Transverse colon (tissue), 4 donors: ENCODE measurements at places on chromosomes 11 and 22. TPM values are rescaled to one million over a fixed set of nuclear protein-coding genes. Genes with fewer than 3 reads are reported as not detected.

FUT4 gene
- 16.4 TPM for total RNA-seq

CUL5 gene
- total RNA-seq, result 33.6 TPM

- DNase-seq, result peak; percentile 16
These were observed 49.8 kb upstream of the CYP2D6 start for GRCh38 chr22:42180349-42180842.

- peak; percentile 71 for DNase-seq
These were observed 73.6 kb upstream of the SUSD2 start for GRCh38 chr22:24107661-24108060.

TIMM10B gene
- total RNA-seq, result 19.1 TPM

DNA sequence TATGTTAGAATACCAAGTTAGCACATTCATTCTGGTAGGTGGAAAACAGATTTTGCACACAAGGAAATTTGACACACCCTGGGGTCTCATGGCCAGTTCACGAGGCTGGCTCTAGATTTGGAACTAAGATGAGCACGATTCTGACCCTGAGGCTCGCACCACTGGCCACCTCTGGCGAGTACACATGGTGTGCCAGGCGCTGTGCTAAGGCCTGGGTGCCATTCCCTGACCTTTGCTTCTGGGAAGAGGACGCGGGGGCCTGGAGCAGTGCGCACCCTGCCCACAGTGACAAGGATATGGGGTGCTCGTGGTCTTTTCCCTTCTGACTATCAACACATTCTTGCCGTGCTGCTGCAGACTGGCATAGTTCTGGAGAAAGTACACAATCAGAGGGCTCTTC, 29.5 kb upstream of the DMC1 start:
- DNase-seq, result no peak

DNA sequence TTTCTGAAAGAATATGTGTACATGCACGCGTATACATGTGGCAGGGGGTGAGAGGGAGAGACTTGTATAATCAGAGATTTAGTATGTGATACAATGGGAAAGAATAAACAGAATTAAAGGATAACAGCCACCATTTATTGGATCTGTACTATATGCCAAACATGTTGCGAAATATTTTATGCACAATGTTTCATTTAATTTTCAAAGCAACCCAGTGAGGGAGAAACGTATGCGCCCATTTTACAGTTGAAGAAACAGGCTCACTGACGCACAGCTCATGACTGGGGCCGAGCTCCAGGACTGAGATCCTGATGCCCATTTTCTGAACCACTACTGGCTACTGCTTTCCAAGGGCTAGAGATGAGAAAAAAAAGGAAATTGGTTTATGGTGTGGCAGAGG, 3.3 kb upstream of the OAF start:
- no peak for DNase-seq

DNA sequence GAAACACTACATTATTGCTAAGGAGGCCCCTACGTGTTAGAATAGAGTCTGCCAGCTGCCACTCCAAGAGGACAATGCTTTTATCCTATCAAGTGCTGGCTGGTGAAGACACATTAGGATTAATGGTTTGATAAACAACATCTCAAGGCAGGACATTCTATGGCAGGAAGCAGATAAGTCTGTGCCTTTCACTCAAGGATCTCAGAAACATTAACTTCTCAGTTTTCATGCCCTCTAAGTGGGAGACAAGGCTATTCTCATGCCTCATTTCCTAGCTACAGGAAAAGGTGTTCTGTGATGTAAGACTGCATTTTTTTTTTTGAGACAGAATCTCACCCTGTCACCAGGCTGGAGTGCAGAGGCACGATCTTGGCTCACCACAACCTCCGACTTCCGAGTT, 23.5 kb upstream of the TIMP3 start:
- no peak for DNase-seq

TM7SF2 gene
- total RNA-seq, result 35.9 TPM

DNA sequence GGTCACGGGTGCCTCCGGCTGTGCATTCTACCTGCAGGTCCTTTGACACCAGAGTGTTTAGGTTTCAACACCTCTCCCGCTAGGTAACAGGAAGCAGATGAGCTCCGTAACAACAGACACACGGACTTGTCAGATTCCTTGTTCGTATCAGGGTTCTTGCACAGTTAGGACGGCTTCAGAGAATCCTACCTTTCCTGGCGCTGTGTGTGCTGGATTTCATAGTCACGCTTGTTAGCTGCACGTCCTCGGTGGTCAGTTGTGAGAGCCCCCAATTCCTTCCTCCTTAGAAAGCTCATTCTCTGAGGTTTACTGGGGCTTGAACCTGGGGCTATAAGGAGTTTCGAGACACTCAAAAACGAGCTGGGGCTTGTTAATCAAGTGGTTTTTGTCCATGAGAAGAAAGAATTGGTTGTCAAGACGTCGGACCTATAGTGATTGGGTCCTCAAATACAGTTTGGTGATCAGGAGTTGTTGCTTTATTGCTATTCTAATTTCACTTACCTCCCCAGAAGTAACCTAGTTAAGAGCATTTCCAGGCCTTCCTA, 664 bp downstream of the DDB2 start:
- DNase-seq, result no peak

DNA sequence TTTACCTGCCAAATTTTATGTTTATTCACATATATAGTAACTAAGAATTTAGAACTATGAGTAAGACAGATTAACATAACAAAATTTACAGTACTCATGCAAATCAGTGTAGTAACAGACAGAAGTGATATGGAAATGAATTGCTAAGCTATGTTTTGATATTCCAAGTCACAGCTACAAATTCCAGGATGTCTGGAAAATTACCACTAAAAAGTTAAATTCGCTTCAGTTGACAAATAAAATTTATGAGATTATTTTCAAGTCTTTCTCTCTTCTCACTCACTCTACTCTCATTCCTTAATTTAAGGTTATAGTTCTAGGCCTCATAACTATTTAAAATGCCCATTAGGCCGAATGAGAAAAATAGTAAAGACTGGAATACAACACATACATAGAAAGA, 18.1 kb downstream of the XKR3 start:
- no peak for DNase-seq

GRCh38 chr11:126007238-126007637, 55.4 kb downstream of the CDON start:
- no peak for DNase-seq

NTM gene
- 2.1 TPM for total RNA-seq

DNA sequence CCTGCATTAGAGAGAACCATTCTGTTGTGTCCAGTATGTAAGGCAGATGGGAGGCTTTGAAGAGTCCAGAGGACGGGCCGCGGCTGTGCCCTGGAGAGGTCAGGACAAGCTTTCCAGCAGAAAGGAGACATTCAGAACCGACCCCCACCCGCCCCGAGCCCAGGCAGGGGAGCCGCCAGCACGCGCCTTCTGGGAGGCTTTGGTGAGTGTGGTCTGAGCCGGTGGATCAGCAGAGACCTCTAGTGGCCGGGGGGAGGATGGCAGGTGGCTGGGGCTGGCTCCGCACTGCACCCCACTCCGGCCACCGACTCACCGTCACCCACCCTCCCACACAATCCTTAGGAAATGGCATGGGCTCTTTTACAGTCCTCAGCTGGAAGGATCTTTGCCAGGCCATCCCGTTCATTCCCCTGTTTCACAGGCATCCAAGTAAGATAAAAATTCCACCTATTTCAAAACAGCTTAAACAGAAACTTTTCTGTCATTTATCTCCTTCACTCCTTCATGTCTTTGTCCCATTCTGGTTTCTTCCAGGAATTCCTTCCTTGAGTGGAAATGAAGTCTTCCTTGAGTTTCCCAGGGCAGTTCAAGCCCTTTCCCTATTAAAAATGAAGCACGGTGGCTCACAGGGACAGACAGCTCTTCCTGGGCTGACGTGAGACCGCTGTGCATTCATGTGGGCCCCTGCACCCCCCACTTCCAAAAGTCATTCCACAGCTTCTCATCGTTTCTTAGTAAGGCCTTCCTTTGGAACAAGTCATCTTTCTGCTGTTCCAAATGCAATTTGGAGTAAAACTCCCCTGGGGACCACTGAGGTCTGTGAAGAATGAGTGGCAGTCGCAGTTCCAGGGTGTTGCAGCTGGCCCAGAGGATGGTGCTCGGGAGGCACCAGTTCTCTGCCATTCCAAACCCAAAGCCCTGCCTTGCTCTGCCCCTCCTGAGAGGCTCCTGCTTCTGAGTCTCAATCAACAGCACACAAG, 91.0 kb downstream of the FEZ1 start:
- DNase-seq, result peak; percentile 63

GRCh38 chr11:93524173-93524536, 19.0 kb downstream of the SMCO4 start:
- no peak for DNase-seq

DNA sequence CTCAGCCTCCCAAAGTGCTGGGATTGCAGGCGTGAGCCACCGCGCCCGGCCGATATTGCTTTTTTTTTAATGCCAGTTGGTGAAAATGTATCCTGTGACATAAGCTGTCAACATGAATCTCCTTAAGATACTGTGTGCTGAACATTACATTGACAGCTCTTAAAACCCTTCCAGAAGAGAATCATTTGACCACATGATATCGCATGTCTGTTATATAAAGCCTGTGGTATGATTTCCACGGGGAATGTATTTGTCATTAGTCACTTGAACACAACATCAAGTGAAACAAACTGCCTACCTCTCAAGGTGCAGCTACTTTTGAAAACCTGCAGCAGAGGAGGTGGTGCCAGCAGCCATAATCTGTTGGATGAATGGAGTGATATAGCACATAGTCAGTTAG, 67.0 kb downstream of the BCL2L13 start:
- DNase-seq, result no peak

- no peak for DNase-seq
These were observed 31.7 kb downstream of the POLR3H start for GRCh38 chr22:41512421-41513194.

SVIP gene
- total RNA-seq, result 1.00 TPM

- DNase-seq, result no peak
These were observed 25.8 kb downstream of the DDIAS start for GRCh38 chr11:82927264-82927880.

DNA sequence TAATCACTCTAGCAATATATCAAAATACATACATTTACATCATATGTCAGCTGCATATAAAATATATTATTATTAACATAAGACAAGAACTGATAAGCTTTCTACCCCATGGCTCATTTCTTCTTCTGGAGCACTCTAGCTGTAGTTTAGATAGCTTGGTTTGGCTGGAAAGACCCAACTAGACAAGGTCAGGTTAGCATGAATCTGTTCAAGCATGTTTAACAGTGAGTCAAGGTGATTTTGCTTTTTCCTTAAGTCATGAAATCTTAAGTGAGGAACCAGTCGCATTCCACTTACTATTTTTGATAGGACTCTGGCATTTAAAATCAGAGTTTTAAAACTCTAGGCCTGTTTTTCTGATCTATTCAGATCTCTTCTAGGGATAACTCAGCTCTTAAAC, 157.0 kb upstream of the PDGFD start:
- no peak for DNase-seq

DNA sequence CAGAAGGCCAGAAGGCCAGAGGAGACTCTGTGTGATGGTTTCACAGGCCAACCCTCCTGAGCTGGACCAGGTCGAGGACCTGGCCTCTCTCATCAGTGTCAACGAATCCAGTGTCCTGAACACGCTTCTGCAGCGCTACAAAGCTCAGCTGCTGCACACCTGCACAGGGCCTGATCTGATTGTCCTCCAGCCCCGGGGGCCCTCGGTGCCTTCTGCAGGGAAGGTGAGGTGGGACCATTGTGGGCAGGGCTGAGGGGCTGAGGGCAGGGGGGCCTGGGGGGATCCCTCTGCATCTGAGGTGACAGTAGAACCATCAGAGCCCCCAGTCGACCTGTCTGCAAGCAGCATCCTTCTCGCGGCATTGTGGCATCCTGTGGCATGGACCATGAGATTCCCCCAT, 30.3 kb downstream of the MYO18B start:
- DNase-seq, result no peak

DNA sequence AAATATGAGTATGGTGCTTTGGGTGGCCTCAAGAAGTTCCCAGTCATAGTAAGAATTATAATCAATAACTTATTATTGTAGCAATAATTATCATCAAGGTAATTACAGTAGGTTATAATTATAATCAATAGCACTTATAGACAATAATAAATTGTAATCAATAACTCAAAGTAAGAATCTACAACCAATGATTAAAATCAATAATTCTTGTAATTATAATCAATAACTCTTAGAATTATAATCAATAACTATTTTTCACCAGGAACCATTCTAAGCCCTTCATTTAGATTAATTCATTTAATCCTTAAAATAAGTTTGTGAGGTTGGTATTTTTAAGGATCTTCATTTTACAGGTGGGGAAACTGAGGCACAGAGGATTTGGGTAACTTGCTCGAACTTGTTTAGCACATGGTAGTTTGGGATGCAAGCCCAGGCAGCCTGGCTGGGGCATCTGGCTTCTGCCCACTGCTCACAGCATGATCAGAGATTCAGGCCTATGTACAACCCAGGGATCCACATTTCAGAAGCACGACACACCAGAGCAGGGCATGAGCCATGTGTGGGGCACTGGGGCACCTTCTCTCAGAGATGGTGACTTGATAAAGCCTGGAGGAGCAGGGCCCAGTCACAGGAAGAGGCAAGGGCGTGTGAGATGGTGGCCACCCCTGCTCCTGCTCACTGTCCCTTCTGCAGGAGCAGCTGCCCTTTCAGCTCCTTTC, 46.6 kb downstream of the SLC1A2 start:
- no peak for DNase-seq

ADM2 gene
- 5.4 TPM for total RNA-seq

GRCh38 chr11:57092028-57092698, 89.6 kb upstream of the LRRC55 start:
- DNase-seq, result no peak

DNA sequence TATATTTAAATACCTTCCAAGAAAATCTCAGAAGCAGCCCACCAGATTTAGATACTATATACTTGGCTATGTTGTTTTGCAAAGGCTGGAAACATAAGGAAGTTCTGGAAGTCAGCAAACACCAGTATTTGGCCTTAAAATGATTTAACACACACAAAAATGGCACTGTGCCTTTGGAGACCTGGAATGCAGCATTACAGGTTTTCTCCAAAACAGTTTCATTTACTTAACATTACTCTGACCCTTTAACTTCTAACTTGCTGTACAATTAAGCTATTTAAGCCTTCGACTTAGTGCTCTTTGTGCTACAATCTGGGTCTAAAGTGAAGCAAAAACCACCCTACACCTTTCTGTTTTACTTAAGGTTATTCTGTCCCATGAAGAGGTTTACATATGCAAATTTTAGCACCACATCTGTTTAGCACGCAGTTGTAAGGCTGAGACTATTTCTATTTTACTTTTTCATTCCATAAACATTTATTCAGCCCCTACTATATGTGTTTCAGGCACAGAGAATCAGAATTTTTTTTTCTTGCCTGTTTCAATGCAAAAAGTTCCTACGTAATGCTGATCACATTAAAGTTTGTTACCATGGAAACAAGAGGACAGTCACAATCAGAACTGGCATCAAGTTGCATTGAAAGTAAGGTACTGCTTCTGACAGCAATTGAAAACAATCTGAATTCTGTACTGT, 70.3 kb downstream of the MAML2 start:
- no peak for DNase-seq
